Ascending aorta (tissue), 2 donors: ENCODE measurements at places on chromosomes 1 and 21. TPM values are rescaled to one million over a fixed set of nuclear protein-coding genes. Genes with fewer than 3 reads are reported as not detected.

DNA sequence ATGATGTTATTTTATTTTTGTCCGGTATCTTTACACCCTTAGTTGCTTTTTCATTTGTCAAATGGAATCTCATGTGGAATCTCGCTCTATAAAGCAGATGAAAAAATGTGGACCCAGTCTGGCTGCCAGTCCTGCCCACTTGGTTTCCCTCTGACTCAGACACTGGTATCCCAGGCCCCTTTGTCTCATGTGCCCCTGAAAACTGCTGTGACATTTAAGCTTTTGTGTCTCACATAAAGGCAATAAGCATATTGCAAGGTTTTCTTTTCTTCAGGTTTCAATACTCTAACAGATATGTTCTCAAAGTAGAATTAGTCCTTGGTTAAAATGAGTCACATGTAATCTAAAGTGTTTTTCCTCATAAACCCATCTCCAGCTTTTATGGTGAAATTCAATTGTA, 183.3 kb downstream of the ST6GALNAC3 start:
- no peak overlapping the region for H3K27ac ChIP-seq
- no peaks in the 10 kb centered on the region for H3K4me1 ChIP-seq
- H3K36me3 ChIP-seq = no peaks in the 10 kb centered on the region
- no peak for DNase-seq

Gene SPRR2E
- total RNA-seq = not detected

DNA sequence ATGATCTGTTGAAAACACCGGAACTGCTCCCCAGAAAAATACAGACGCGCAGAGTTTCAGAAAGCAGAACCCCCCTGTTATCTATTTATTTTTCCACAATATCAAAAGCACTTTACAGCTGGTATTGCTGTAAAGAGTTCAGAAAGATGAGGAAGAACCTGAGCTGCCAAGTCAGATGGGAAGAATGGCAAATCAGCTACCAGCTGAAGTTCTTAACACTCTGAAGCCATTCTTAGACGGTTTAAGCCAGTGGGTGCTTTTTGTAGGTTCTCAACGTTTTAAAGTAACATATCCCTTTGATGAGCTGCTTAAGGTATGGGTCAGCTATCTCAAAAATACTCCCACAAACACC, 714 bp upstream of the AKIRIN1 start:
- no peaks in the 10 kb centered on the region for H3K27me3 ChIP-seq
- H3K36me3 ChIP-seq = no peaks in the 10 kb centered on the region
- peak overlapping the region; percentile 82 for H3K4me3 ChIP-seq
- peak overlapping the region; percentile 89 for H3K27ac ChIP-seq
- DNase-seq = no peak

DNA sequence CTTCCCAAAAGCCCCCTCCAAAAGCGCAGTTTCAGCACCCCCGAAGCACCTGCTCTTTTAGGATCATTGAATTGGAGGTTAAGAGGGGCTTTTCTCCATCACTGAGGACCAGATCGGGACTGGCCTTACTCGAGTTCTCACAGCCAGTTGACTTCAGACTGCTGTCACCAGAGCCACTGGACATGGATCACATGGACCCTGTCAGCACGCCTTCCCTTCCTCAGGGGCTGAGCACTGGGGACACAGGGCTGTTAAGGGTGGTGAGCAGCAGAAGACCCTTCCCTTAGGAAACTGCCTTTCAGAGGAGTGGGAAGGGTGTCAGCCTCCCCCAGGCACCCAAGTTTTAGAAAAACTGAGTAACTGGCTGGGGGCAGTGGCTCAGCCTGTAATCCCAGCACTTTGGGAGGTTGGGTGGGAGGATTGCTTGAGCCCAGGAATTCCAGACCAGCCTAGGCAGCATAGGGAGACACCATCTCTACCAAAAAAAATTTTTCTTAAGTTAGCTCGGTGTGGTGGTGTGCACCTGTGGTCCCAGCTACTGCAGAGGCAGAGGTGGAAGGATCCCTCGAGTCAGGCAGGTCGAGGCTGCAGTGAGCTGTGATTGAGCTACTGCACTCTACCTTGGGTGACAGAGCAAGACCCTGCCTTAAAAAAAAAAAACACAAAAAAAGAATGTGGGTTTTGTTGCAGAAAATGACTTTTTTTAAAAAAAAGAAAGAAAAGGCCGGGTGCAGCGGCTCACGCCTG, 584 bp upstream of the FGR start:
- no peaks in the 10 kb centered on the region for H3K4me1 ChIP-seq
- H3K4me3 ChIP-seq = peak overlapping the region; percentile 40

DNA sequence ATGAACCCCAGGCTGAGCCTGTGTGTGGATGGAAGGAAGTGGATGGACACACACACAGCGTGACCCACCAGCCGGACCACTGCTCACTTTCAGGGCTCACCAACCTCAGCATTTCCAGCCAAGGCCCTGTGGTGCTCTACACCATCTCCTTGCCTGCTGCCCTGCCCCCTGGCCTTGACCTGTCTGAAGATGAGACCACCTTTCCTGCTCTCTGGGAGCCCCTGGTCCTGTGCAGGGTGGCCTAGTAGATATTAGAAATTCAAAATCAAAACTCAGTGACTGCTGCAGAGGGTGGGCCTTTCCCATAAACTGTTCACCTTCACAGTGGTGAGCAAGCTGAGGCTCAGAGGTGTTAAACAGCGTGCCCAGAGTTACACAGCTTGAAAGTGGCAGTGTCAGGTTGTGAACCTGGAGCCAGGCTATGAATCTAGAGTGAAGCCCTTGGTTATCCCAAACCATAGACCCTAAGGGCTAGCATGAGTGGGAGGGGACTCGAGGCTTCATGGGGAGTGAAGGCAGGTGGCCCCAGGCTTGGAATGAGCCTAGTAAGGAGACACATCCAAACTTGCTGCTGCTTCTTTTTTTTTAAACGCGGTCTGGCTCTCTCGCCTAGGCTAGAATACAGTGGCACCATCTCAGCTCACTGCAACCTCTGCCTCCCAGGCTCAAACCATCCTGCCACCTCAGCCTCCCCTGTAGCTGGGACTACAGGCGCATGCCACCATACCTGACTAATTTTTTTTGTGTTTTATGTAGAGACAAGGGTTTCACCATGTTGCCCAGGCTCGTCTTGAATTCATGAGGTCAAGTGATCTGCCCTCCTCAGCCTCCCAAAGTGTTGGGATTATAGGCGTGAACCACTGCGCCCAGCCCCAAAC, 41.5 kb downstream of the MAN1C1 start:
- no peak for DNase-seq
- no peak overlapping the region for H3K4me3 ChIP-seq
- H3K4me1 ChIP-seq = peaks cover 4% of the 10 kb centered on the region
- H3K36me3 ChIP-seq = no peaks in the 10 kb centered on the region
- H3K27me3 ChIP-seq = no peaks in the 10 kb centered on the region
- no peak overlapping the region for H3K27ac ChIP-seq

Gene RLF
- total RNA-seq = 7.1 TPM

GRCh38 chr21:31599013-31599412, 60.5 kb upstream of the SOD1 start:
- no peak for DNase-seq
- no peaks in the 10 kb centered on the region for H3K4me1 ChIP-seq
- H3K36me3 ChIP-seq = no peaks in the 10 kb centered on the region
- no peak overlapping the region for H3K4me3 ChIP-seq

- DNase-seq = no peak
- H3K27me3 ChIP-seq = no peaks in the 10 kb centered on the region
- no peaks in the 10 kb centered on the region for H3K4me1 ChIP-seq
- no peaks in the 10 kb centered on the region for H3K36me3 ChIP-seq
These were observed 121.7 kb upstream of the PRDX6 start for GRCh38 chr1:173355281-173356031.

DNA sequence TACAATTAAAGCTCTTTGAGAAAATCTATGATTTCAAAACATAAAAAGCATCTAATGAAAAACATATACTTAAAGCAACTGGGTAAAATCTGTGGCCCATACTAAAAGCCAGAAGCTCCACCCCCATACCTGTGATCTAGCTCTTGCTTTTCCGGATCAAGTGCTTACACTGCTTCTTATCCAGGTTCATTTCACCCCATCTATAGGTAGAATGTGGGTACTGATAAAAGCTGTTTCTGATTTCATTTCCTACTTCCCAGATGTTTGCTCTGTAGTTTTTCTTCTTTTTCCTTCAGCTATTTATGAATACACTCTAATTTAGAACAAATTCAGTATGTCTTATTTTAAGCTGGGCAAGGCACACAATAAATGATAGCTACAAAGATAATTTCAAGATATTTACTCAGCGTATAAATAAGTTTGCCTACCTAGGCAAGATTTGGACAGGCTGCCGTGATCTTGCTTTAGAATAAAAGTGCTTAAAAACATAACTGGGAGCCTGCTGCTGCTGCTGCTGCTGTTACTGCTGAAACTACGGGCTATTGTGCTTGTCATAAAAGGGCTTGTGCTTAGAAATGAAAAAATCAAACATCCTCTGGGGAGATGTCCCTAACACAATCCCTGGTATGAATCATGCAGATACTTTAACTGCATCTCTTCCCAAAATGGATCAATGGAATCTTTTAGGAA, 2.1 kb downstream of the SIPA1L2 start:
- DNase-seq = no peak
- no peaks in the 10 kb centered on the region for H3K36me3 ChIP-seq
- no peaks in the 10 kb centered on the region for H3K27me3 ChIP-seq

DNA sequence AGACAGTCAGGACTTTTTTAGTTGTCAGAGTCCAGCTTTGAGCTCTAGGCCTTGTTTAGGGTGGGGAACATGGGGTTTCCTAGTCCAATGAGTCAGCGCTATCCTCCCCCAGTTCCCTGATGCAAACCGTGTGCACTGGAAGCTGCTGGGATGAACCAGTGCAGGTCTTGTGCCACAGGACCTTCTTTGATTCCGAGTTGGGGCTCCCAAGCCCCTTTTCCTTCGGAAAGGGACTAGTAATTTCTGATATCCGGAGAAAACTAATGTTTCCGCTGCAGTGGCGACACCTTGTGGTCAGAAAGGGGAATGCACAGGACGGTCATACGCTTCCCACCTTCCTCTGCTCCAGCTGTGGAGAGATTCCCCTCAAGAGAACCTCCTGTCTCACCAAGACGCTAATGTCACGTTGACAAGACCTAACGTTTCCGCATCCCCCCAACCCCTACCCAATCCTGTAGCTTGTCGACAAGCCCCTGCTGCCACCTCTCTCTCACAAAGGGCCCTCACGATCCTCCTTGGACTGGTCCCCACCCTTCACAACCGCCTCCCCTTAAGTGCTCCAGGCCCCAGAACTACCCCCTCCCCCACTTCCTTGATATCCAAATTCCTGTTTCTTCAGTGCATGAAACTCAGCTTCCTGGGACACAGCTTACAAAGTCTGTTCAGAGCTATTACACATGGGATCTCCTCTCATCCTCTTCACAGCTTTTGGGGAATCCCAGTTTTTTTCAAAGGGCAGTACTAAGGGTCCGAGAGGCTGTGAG, 30.9 kb downstream of the GPA33 start:
- H3K27ac ChIP-seq = no peak overlapping the region
- no peak for DNase-seq
- no peaks in the 10 kb centered on the region for H3K36me3 ChIP-seq
- H3K4me1 ChIP-seq = no peaks in the 10 kb centered on the region

Gene ZNF684
- total RNA-seq = 0.85 TPM

Gene IGSF3
- total RNA-seq = 0.64 TPM

- no peaks in the 10 kb centered on the region for H3K27me3 ChIP-seq
- no peak for DNase-seq
- H3K27ac ChIP-seq = no peak overlapping the region
- peaks cover 29% of the 10 kb centered on the region for H3K4me1 ChIP-seq
These were observed 12.4 kb downstream of the FMOD start for GRCh38 chr1:203338335-203339036.

DNA sequence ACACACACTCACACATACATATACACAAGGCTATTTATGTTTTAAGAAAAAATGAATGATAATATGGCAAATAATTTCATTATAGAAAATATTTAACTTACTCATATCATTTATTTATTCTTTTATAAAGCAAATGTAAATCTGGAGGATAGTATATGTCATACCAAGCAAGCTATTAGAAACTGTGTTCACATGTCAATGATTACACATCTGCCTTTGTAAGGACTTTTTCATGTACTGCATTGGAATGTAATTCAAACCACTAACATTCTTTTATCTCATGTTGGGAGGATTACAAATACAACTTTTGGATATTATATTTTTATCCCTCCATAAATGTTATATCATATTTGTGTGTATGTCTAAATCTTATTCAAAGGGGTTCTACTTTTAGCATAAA, 1887.4 kb downstream of the NCAM2 start:
- H3K4me1 ChIP-seq = no peaks in the 10 kb centered on the region
- no peak overlapping the region for H3K27ac ChIP-seq
- H3K27me3 ChIP-seq = no peaks in the 10 kb centered on the region
- DNase-seq = no peak

Gene FHL3
- 60.1 TPM for total RNA-seq

DNA sequence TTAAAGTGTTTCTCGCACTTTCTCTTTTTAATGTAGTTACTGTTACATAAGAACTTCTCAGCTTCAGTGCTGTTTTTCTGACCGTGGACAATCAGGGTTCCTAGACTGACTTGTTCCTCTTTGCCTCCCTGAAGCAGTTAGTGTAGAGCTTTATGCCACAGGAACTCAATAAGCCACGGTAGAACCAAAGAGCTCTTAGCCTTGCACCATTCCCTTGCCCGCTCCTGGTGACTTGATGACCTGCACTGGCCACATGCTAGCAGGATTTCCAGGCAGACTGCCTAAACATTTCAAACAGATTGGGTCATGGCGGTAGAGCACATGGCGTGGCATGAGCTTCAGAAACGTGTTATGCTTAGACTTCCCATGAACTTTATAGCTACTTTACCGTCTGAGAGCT, 18.8 kb upstream of the FASLG start:
- H3K4me3 ChIP-seq = no peak overlapping the region
- no peaks in the 10 kb centered on the region for H3K4me1 ChIP-seq
- no peaks in the 10 kb centered on the region for H3K36me3 ChIP-seq
- no peak for DNase-seq
- H3K27ac ChIP-seq = no peak overlapping the region

DNA sequence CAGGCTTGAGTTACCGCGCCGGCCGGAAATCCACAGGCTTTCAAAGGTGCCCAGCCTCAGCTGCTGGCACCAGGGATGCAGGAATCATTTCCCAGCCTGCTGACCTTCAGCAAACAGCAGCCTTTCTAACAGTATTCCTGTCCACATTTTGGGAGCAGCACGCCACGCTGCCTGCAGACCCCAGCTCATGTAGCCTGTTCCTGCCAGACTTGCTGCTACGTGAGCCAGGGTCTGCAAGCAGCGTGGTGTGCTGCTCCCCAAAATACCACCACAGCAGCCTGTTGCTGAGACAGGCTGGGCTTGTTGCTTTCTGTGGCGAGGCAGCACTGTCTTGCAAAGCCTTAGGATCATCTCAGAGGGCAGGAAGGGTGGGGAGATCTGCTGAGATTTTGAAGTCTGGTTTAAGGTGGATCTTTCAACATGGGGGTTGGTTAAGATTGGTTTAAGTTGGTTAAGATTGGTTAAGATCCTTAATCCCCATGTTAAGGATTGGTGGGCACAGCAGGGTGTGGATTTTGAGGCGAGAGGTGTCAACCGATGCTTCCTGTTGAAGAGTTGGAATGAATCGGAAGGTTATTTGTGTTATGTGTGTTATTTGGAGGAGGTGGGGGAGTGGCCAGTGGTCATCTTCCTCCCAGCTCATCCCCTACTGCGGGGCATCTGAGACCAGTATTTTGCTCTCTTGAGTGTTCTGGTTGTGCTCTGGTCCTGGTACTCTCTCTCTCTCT, 12.9 kb downstream of the FAAH start:
- H3K4me1 ChIP-seq = peaks cover 21% of the 10 kb centered on the region
- no peaks in the 10 kb centered on the region for H3K36me3 ChIP-seq
- DNase-seq = no peak
- H3K27me3 ChIP-seq = no peaks in the 10 kb centered on the region
